ENCODE measurements at places on chromosomes 3 and 15.

GRCh38 chr3:60417576-60417975, 833.7 kb downstream of the FHIT start:
- DNase-seq: no peak

- no peak for DNase-seq
Measured at GRCh38 chr3:152922554-152922953, 87.6 kb downstream of the P2RY1 start.

DNA sequence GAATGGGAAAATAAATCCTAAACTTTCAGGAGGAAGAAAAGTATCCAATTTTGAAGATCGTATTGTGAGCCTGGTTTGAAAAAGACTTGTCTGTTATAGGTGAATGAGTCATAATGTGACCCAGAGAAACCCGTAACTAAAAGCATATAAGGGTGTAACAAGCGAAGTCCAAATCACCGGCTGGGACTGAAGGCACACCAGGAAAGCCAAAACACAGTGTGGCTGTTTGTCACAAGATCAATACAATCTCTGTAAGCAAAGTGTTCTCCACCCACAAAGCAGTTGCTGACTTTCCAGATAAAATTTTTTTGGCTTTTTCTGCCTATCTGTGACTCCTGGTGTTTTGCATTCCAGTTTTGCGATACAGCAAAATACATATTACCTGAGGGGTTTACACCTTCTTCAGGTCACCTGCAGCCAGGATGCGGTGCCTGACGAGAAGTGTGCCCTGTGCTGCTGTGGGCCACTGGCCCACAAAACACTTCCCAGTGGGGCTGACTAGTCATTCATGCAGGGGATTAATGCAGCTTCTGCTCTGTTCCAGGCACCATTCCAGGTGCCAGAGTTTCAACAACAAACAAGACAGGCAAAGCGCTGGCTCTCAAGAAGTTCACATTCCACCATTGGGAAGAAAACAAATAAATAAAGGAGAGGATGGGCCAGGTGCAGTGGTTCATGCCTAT, 14.4 kb downstream of the HES1 start:
- no peak for DNase-seq

DNA sequence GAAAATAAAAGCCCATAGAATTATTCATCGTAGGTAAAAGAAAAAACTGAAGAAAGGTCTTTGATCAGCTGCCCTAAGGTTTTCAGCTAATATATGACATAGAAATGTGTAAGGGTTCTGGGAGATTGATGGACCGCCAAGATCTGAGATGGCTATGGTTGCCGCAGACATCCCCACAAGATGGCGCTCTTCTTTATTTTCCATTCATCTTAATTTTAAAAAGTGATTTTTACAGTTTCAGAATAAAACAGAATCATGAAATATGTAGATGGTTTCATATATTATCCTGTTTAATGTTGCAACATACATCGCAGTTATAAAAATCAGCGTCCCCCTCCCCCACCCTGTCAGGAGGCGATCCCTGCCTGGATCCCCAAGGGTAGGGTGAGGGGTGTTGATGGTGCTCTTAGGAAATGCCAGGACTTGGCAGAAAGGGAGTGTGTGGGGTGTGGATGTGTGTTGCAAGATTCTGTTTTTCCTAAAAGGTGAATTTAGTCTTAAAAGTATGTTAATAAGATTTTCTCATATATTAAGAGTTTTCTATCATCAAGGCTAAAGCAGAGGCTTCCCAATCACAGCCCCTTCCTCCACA, 68.8 kb downstream of the ANXA2 start:
- no peak for DNase-seq

- no peak for DNase-seq
Measured at GRCh38 chr3:126109880-126110235, 25.9 kb upstream of the SLC41A3 start.

DNA sequence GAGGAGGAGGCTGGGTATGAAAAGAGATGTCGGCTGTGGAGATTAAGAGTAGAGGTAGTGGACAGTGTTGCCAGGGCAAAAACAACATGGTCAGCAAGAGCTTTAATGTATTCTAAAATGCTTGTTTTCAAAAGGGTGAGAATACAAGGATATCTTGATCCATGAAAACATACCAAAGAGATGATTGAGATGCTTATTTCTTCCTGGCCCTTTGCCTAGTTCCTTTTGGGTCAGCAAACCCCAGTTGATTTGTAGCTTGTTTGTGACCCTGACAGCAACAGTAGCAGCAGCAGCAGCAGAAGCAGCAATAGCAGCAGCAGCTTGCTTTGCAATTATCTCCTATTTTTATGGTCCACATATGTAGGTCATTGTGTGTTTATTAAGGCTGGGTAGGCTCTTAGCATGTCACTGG, 337.3 kb downstream of the LPP start:
- no peak for DNase-seq

GRCh38 chr3:171193693-171194092, 167.2 kb upstream of the SLC2A2 start:
- no peak for DNase-seq

DNA sequence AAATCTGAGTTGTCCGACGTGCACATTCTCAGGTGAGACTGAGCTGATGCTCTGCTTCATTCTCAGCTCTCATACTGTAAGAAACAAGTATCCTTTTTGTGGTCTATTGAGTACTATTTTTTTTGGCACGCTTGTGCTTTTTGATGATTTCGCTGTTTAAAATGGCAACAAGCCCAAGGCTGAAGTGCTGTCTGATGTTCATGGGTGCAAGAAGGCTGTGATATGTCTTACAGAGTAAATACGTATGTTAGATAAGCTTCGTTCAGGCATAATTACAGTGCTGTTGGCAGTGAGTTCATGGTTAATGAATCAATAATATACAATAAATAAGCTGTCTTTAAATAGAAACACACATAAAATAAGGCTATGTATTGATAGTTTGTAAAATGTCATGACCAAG, 27.2 kb downstream of the AQR start:
- DNase-seq: no peak

DNA sequence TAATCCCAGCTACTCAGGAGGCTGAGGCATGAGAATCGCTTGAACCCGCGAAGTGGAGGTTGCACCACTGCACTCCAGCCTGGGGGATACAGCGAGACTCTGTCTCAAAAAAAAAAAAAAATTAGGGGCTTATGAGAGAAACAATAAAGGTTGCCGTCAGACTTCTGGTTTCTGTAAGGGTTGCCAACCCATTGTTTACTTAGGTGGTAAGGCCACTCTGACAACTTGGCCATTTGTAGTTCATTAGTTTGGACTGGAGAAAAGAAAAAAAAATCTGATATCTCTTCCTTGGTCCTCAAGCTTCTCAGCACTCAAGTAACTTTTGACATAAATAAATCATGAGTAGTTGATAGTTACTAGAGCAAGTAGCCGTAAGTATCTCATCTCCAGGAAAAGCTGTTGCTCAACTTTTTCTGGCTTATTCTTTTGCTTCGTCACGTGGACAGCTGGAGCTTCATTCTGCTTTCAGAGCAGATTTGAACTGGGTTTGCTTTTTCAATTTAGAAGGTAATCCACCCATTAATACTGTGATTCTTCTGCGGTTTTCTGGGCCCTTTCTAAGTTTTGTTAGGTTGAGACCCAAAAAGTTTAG, 9.4 kb downstream of the SNX1 start:
- no peak for DNase-seq

DNA sequence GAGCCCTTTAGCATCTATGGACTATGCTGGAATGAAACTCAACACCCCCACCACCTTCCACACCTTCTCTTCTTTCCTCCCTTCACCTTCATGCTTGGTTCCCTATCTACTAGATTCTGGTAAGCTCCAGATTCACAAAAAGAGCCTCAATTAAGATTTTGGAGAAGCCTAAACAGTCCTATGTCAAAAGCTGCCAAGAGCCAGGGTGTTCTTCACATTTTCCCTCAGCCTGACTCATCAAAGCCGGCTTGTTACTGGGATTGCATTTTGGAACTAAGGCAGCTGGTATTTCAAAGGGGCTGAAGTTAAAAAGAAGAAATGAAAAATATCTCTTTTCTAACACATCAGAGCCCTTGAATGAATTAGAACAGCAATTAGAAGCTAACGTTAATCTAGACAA, 247.7 kb downstream of the MYRIP start:
- no peak for DNase-seq

DNA sequence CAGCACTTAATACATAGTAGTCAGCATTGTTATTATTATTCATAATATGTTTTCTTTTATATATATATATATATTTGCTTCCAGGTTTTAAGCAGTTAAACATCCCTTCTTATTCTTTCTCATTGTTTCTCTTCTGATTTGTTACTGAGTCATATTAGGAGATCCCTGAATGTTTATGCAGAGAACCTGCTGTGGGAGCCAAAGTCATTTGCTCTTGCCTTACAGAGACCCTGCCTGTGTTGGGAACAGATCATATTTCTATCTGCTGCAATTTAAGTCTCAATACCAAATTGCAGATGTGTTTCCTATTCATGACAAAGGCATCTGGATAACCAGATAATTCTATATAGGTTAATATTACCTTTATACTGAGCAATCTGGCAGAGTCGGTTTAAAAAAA, 323.0 kb upstream of the UMPS start:
- no peak for DNase-seq

- DNase-seq: no peak
Measured at GRCh38 chr15:37045859-37046740, 54.2 kb downstream of the MEIS2 start.

DNA sequence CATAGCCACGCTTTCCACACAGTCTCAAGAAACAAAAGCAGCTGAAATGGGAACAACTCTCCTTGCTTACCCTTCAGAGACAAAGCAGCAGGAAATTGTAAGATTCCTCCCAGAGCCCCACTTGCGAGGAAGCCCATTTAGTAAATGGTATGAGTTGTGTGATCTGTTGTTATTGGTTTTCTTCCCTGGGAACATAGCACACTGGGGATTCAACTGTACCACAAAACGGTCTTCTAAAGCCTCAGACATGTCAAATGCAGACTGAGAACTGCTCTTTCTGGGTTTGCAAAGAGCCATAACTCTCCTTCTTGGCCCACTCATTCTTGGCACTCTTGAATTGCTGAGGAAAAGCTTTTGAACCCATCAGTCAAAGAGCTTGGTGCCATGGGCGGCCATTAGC, 101.0 kb upstream of the COL8A1 start:
- DNase-seq: no peak

DNA sequence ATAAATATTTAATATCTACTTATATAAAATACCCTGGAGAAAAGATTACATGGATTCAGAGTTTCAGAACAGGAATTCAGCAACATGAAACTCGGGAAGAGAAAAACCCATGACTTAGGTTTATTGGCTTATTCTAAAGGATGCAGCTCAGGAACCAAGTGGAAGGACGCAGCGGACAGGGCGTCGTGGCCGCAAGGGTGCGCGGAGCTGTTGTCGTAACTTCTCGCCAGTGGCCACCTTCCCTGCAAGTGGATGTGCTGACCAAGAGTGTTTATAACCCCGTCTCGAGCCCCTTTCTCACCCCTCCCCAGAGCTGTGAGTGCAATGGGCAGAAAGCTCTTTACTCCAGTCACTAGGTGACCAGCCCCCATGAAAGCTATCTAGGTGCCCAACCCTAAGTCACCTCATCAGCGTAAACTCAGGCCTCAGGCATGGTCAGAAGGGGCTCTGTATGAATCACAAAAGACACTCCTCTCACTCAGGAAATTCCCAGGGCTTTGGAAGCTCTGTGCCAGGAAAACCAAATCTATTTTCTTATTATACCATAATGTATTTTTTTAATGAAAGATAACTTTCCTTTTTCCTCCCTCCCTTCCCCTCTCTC, 77.3 kb downstream of the CHRNA7 start:
- no peak for DNase-seq

- no peak for DNase-seq
Measured at GRCh38 chr15:87619161-87619960, 637.2 kb downstream of the NTRK3 start.

GRCh38 chr3:153853163-153853562, 268.0 kb upstream of the ARHGEF26 start:
- no peak for DNase-seq

DNA sequence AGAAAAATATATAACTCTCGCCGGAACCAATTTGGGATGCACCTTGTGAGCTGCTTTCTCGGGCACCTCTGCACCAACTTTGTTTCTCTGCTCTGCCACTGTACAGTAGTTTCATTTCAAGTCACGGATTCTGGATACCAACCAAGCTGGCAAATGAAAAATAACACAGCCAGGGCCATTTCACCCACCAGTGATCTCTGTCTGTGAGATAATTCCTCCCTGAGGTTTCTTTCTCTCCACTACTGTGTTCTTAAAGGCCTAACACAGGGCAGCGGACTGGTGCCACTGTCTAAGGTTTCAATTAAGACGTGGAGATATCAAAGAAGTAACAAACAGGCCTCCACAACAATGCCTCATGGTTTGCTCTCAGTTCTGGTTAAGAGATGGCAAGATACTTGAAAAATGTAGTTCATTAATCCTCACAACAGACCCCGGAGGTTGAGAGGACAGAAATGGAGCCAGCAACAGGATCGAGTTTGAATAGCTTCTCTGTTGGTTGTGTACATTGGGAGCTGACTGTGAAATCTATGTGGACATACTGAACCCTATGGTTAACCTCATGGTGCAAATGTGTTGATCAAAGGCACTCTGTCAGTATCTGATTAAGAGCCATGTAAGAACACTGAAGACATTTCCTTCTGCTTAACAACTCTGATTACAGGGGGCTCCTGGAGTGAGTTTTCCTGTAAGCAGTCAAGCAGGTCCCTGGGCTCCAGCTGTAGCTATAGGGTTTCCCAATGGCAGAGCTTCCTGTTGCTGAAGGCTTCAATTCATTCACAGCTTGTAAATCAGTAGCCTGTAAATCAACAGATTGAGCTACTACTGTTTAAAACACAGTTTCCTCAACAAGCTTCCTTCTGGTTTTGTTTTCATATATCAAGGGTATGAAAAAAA, 470.5 kb downstream of the EPHA3 start:
- no peak for DNase-seq

- DNase-seq: no peak
Measured at GRCh38 chr3:49422379-49423248, at the start of gene AMT. TSS of gene AMT (minus strand) at chr3:49422473. CDS start at chr3:49422450, 23 bp downstream.

DNA sequence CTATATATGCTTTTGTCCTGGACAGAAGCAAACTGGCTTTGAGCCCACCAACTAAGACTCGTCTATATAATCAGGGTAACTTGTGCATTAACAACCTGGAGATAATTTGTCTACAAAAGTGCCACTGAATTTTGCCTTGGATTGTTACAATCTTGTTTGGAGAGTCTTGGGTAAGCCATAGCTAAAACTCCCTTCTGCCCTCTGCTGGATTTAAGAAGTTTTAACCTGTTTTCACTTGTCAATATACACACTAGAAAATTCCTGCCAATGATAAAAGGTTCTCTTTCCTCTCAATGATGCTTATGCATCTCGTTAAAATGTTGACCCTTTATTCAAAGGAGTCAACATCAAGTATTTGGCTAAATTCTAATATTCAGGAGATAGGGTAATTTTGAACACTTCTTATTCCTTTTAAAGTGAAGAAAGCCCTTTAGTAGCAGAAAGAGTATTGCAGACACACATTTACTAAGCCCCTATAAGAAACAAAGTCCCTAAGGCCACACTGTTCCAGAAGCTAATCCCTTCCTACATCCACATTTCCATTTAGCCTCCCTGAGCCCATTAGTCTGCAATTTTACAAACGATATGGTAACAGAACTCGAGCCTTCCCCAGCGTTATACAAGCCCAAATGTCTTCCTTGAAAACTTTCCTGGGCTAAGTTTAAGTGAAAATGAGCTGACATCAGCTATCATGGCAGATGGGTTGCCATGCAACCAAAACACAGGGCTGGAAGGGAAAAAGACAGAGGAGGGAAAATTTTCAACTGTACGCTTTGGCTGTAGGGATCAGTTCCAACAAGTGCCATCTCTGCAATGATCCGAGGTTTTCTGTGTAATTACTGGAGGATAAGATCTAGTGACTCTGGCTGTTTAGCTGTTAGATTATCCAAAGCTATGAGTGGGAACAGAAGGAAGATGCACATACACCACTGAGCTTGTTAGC, 75.9 kb upstream of the FGF12 start:
- DNase-seq: no peak
